MV-4-11 (cell line): ENCODE measurements at places on chromosomes 13 and 19.
A peak's percentile ranks its signal among the peaks of the same experiment; 100 is the strongest.

- DNase-seq: no peak
These were observed 13.4 kb downstream of the ALOX5AP start for GRCh38 chr13:30748717-30749116.

- no peak for DNase-seq
These were observed 17.7 kb upstream of the OVOL3 start for GRCh38 chr19:36093146-36093662.

- no peak for DNase-seq
These were observed 44.2 kb downstream of the EDNRB start for GRCh38 chr13:77874406-77874805.

GRCh38 chr13:62130062-62130970 lies 714.7 kb upstream of the PCDH20 start:
- no peak for DNase-seq

- DNase-seq: no peak
These were observed 131.5 kb upstream of the SPACA7 start for GRCh38 chr13:112244495-112245177.

- DNase-seq: no peak
These were observed 50.5 kb downstream of the SGCG start for GRCh38 chr13:23231241-23231640.

GRCh38 chr19:23772675-23773063 lies 14.0 kb upstream of the ZNF681 start:
- DNase-seq: no peak

DNA sequence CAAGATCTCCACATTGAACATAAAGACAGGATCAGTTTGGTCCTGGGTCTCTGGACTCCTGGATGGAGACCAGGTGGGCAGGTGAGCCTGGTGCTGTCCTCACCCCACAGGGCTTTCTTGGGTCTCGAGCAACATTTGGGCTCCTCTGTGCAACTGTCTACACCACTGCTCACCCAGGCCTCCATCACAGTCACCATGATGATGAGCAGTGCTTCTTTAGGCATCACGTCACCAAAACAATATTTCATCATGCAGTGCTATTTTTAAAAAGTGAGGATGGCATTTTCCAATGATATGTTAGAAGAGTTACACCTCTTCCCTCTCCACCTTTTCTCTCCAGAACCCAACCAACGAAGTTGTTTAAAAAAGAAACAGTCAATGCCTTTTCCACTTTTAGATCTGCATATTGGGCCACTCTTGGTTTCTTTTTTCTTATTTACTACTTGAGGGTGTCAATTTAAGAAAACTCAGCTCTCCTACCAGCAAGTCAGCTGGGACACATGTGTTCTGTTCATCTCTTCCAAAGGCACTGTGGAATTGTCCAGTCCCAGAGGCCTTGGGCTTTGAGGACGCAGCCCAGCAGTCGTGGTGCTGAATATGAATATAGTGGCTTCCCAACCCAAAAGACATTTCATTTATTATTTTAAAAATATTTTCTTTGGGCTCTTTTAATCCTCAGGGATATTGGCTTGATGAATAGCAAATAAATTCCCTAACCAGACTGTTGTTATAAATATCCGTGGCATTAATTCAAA lies 405.7 kb downstream of the KCNRG start:
- DNase-seq: no peak

GRCh38 chr13:60080850-60081249 lies 82.9 kb downstream of the DIAPH3 start:
- no peak for DNase-seq

GRCh38 chr19:48613024-48613851 lies 1.6 kb downstream of the FAM83E start:
- no peak for DNase-seq

- DNase-seq: no peak
These were observed 63.7 kb upstream of the WDFY2 start for GRCh38 chr13:51520524-51520923.

GRCh38 chr13:36124236-36124822 lies 6.9 kb downstream of the DCLK1 start:
- no peak for DNase-seq

- no peak for DNase-seq
These were observed 162.1 kb downstream of the NHLRC3 start for GRCh38 chr13:39200249-39200910.

DNA sequence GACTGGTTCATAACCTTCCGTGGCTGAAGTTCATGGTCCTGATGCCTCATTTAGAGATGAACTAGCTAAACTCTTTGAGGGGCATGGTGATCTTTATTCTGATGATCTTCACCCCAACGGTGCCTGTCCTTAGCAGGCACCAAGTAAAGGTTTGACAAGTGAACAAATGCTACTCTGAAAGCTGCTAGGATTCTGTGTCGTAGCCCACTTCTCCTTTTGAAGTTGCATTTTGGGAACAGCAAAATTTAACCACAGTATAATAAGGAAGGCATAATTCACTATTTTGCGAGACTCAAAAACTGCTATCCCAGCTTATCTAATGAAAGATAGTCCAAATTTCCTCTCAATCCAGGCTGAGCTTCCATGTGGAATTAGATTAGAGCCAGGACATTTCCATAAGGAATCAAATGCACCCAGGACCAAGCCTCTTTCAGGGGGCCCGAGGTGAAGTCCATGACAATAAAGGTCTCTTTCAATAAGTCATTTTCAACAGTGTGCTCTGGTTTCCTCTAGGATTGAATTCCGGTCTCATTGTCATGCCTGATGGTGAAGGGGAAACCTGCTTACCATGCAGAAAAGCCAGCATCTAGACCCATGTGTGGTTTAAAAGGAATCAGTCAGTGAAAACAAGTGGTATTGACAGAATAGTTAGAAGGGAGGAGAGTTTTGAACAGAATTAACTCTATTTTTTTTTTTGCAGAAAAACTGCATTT lies 23.1 kb downstream of the SIAH3 start:
- DNase-seq: peak; percentile 86

DNA sequence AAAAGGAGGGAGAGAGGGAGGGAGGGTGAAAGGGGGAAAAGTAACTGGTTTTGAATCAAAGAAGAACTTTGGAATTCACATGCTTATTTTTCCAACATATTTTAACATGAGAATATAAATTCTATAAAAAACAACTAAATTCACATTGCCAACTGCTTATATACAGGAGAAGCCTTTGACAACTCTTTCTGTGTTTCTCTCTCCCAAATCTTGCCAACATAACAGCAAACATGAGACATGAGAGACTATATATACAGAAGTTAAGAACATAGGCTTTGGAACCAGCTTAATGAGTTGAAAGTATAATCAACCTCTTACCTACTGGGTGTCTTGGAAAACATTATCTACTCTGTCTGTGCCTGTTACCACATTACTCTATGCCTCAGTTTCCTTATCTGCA lies 493.3 kb downstream of the RFC3 start:
- DNase-seq: no peak

- no peak for DNase-seq
These were observed 128.8 kb downstream of the LMO7 start for GRCh38 chr13:75764926-75765310.

GRCh38 chr13:77533875-77534788 lies 1.4 kb upstream of the SCEL start:
- peak; percentile 29 for DNase-seq

GRCh38 chr19:8366961-8367326 lies 3.0 kb downstream of the ANGPTL4 start:
- no peak for DNase-seq

DNA sequence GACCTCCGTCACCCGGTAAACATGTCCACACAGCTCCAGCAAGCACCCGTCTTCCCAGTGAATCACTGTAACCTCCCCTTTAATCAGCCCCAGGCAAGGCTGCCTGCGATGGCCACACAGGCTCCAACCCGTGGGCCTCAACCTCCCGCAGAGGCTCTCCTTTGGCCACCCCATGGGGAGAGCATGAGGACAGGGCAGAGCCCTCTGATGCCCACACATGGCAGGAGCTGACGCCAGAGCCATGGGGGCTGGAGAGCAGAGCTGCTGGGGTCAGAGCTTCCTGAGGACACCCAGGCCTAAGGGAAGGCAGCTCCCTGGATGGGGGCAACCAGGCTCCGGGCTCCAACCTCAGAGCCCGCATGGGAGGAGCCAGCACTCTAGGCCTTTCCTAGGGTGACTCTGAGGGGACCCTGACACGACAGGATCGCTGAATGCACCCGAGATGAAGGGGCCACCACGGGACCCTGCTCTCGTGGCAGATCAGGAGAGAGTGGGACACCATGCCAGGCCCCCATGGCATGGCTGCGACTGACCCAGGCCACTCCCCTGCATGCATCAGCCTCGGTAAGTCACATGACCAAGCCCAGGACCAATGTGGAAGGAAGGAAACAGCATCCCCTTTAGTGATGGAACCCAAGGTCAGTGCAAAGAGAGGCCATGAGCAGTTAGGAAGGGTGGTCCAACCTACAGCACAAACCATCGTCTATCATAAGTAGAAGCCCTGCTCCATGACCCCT lies 9.0 kb upstream of the CEACAM5 start:
- DNase-seq: no peak

DNA sequence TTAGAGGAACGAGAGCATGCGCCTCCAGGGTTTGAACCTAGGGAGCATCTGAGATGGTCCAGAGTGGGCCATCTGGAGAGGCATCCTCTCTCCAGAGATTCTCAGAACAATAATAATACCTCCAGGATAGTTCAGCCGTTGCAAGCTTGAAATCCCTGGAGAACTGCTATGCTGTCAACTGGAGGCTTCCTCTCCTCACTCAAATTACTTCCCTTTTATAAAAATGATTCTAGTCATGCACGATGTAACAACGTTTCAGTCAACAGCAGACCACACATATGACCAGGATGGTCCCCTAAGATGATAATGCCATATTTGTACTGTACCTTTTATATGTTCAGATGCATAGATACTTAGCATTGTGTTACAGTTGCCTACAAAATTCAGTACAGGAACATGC lies 108.7 kb downstream of the SHISA2 start:
- DNase-seq: no peak

DNA sequence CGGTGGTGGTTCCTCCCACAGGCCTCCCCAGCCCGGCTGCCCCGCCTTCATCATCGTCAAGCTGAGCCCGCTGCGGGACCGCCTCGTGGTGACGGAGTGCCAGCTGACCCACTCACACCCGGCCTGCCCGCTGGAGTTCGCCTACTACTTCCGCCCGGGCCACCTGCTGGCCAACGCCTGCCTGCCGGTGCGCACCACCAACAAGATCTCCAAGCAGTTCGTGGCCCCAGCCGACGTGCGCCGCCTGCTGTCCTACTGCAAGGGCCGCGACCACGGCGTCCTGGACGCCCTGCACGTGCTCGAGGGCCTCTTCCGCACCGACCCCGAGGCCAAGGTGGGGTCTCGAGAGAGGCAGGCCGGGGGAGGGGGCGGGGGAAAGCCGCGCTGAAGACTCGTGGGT lies 12.0 kb downstream of the ZSWIM9 start:
- no peak for DNase-seq

DNA sequence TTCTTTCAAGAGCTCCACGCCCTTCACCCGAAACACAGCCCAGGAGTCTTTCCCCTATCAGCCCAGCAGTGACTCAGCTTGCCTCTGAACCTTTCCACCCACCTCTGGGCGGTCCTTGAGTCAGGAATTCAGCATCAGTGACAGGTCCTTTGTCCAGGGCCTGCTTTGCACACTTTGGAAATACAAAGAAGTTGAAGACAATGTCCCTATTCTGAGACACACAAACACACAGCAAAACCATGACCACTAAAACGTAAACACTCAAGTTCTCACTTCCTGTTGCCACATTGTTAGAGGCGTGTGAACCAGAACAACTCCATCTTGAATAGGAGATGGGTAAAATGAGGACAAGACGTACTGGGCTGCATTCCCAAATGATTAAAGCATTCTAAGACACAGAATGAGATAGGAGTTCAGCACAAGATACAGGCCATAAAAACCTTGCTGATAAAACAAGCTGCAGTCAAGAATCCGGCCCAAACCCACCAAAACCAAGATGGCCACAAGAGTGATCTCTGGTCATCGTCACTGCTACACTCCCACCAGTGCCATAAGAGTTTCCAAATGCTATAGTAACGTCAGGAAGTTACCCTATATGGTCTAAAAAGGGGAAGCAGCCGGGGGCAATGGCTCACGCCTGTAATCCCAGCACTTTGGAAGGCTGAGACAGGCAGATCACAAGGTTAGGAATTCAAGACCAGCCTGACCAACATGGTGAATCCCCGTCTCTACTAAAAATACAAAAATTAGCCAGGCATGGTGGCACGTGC lies 49.2 kb upstream of the ATP12A start:
- peak; percentile 83 for DNase-seq

DNA sequence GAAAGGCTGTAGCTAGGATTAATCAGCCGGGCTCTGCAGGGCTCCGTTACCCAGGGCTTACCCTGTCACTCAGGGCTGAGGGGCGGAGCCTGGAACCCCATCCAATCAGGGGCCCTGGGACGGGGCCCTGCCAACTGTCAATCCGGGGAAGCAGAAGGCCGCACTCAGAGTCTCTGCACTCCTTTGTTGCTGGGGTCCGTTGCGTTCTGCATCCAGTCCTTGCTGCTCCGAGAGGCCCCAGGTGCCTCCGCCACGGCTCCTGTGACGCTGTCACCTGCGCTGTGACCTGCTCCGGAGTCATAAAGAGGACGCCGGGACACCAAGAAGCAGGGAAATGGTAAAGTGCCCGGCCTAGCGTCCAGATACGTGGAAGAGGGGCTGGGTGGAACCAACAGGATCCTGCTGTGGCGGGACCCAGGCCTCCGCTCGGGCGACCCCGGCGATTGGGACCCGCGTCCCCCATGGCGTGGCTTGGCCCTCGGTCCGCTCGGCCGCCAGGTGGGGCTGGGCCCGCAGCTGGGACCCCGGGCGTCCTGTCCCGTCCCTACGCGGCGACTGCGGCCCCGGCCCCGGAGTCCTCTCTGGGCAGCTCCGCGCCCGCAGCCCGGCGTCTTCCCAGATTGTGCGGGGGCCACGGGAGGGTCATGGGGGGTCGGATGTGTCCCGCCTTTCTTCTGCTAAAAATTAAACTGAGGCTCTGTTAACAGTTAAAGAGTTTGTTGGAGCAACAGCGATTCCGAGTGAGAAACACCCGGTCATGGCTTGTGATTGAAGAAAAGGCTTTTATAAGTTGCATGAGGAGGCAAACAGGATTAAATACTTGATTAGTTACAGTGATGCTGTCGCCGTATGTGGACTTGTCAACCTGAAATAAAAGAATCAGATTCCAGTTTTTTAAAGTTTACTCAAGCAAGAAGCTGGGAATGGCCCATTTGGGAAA lies at the start of gene ZNF491:
Gene ZNF491, plus strand, starts transcription at position 133 of the 940 bp plus-strand sequence. CDS start 7,431 bp downstream, outside the sequence.
- DNase-seq: no peak

- DNase-seq: no peak
These were observed 180.7 kb downstream of the TDRD3 start for GRCh38 chr13:60577761-60578160.

GRCh38 chr13:51644654-51645053 lies 60.4 kb downstream of the WDFY2 start:
- peak; percentile 12 for DNase-seq

GRCh38 chr13:114119196-114119595 lies 13.2 kb downstream of the RASA3 start:
- DNase-seq: no peak

GRCh38 chr19:18155095-18156087 lies 2.4 kb downstream of the PIK3R2 start:
- DNase-seq: no peak

GRCh38 chr13:31377946-31378345 lies 178.2 kb downstream of the B3GLCT start:
- DNase-seq: no peak
